KG1 (cell line): ENCODE measurements at places on chromosomes 12 and 14.

DNA sequence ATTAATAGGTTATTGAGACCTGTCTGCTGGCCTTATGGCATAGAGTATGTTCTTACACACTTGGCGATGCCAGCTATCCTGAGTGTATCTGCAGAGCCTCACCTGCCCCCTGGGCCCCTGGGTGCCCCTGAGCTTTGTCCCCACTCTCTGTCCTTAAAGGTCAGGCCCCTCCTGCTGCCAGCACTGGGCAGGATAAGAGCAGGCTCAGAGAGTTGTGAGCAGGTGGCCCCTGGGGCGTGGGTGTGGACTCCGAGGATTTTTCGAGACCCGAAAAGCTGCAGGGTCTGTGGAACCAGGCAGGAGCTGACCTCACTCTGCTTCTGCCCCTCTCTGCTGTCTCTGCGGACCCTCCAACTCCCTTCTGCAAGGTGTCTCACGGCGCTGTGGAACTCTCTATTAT, 8.2 kb downstream of the HIP1R start:
- DNase-seq = no peak

- no peak for DNase-seq
Measured at GRCh38 chr14:31297112-31297511, 89.5 kb upstream of the HECTD1 start.

DNA sequence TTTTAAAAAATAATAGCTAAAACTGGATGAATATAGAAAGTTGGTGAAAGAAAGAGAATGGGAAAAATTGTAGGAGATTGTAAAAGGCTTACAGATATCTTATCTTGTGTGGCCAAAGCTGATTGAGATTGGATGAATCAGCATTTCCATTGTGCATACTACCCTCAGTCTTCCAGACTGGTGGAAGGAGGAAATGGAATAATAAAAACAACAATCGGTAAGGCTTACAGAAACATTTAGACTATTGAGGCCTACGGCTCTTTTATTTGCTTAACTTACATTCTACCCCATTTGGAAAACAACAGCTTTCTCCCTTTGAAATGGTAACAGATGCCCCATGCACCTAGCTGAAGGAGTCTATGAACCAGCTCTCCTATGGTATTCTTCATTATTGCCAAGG, 129.8 kb downstream of the PTPRB start:
- DNase-seq = no peak

DNA sequence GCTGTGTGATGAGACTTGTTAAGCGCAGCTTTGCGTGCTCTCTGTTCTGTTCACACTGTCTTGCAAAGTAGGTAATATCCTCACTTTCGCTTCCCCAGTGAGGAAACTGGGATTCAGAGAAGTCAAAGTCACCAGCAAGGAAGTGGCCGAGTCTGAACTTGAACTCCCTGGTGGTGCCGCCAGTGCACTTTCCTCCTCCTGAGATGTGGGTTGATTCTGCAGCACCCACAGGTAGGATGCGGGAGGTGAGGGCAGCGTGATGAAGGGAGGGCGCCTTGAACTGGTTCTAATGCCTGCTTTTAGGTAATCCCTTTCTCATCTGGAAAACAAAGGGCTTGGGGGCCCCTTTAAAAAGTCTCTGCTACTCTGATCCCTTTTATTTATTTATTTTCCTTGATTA, 54.9 kb upstream of the IGF1 start:
- DNase-seq = no peak

DNA sequence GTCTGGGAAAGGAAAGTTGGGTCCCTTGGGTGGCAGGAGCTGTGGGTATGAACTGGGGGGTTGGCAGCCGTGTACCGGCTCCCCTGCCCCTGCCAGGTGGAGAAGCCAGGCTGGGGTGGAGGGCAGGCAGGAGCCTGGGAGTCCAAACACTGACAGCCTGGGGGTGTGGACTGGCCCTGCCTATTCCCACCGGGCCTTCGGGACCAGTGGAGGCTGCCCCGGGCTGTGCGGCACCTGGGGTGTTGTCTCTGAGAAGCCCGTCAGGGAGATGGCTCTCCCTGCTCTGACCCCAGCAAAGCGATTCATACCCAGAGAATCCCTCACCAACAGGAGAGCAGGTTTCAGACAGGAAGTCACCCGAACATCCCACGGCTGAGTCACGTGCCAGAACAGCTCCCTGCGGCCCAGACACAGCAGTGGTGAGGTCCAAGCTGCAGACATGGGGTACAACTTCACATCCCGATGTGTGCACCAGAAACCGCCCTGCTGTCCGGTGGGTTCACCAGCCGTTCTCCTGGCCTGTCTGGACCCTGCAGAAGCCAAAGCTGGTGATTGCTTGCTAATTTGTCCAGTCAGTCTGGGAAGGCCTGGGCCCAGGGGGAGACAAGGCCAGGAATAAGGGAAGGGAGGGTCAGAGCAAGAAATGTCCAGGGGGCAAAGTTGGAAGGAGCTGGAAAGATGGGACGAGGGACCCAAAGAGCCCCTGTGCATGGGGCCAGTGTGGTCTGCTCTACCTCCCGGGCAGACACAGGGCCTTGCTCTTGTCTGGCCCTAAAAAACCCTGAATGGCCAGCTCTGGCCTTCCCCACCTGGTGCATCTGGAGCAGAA, 2.1 kb upstream of the GPR132 start:
- no peak for DNase-seq
